Breast epithelium (tissue), 4 donors: ENCODE measurements at places on chromosomes 6 and 20.

GRCh38 chr6:73455865-73456629, 4.0 kb upstream of the CGAS start:
- DNase-seq: no peak

DNA sequence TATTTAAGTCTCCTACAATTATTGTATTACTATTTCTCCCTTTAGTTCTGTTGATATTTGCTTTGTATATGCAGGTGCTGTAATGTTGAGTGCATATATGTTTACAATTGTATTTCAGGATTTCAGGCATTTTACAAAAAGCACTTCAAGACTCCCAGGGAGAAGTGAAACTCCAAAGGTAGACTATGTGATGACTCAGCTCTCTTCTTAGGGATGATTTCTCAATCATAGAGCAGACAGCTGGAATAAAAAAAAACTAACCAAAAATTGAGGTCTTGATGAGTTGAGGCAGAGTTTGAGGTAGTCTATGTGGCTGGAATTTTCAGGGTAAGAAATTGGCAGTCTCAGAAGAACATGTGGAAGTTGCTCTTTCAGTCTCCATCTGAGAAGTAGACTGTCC, 786.1 kb downstream of the TFAP2A start:
- no peak for DNase-seq

DNA sequence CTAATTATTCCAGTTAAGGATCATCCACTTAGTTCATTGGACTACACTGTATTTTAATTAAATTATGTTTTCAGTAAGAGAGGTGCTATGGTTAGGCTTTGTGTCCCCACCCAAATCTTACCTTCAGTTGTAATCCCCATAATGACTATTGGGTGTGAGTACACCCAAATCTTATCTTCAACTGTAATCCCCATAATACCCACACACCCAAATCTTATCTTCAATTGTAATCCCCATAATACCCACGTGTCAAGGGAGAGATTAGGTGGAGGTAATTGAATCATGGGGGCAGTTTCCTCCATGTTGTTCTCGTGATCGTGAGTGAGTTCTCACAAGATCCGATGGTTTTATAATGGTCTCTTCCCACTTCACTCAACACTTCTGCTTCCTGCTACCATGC, 208.0 kb upstream of the PHACTR1 start:
- DNase-seq: no peak

DNA sequence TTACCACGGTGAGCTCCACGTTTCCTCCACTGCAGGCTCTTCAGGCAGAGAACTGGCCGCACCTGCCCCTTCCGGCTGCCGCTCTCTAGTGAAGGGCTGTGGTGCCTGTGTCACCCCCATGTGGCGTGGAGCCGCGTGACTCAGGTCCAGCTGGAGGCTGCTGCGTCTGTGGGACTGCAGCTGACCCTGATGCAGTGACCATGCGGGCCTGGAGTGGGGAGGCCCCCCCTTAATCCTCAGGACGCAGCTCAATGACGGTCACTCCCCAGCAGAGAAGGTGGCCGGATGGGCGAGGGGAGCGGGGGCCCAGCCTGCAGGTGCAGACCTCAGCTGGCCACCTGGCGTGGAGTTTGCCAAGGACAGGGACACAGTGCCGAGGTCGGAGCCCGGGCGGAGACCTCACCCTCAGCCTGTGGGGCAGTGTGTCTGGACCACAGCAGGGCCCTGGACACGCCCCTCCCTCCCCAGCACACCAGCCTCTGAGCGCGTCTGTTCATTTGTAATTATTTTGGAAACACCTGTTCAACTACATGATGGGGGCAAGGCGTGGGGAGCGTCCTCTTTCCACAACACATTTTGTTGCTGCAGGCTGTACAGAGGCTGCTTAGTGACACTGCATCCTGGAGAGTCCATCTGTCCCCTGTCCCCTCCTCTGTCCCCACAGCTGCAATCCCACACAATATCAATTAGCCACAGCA, 10.7 kb downstream of the BHLHE23 start:
- no peak for DNase-seq

DNA sequence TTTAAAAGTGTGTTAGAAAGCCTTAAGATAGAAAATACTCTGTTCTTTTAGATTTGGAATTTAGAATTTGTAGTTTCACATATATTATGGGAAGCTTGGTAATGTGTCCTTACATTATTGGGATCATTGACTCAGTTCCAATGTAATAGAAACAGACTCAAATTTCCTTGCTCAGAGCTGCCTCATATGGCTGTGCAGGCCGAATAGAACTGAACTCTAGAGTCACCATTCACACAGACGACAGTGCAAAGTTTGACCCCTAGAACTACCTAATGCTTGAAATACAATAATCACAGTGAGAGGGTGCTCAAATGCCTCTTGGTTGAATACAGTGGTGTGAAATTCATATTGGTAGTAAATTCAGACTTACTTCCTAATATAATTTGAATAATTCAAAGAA, 482.7 kb upstream of the CITED2 start:
- no peak for DNase-seq

GRCh38 chr20:62860924-62861691, 514 bp downstream of the TCFL5 start:
- no peak for DNase-seq

DNA sequence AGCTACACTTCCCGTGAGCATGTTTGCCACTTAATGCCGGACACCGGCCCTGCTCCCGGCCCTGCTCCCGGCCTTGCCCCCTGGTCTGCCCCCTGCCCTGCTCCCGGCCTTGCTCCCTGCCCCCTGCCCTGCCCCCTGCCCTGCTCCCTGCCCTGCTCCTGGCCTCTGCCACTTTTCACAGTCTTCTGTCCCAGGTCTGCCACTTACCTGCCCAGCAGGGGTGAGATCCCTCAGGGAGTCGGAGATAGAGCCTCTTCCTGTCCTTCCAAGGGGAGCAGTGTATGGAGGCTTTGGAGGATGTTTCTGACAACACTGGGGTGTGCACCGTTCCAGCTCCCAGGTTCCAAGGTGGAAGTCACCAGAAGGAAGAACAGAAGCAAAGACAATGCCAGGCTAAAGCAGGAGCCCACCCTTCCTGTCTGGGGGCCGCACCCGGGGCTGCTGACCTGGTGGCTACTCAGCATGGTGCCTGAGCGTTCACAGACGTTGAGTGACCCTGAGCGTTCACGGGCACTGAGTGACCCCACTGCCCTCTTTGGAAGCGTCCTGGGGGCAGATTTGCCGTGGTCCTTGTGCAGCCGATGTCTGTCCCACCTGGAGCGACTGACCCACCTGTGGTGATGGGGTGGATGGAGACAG, 199.8 kb downstream of the DLL1 start:
- no peak for DNase-seq

- DNase-seq: no peak
Measured at GRCh38 chr6:107361753-107362604, 97.4 kb downstream of the PDSS2 start.

DNA sequence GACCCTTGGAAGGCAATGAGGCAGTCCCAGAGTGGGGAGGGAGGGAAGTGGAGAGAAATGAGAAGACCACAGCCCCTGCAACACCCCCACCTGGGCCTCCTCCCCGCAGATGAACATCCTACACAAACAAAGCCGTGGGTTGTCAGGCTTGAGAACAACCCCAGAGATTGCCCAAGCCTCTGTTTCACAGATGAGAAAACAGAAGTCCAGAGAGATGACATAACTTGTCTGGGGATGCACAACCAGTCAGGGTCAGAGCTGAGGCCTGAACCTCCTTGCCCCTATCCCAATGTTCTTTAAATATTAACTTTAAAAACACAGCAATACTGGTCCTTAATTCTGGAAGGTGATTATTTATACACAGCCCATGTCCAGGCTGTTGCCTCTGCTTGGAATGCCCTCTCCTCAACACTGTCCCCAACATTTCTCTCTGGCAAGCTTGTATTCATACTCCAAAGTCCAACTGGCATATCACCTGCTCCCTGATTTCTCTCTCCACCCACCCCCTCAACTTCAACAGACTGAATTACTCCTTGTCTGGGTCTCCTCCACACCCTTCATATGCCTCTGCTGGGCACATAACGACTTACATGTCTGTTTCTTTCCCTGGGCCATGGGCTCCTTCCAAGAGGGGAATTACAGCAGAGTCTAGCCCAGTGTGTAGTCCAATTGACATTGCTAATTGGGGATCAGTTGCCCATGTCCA, 135.5 kb upstream of the LRFN2 start:
- no peak for DNase-seq

DNA sequence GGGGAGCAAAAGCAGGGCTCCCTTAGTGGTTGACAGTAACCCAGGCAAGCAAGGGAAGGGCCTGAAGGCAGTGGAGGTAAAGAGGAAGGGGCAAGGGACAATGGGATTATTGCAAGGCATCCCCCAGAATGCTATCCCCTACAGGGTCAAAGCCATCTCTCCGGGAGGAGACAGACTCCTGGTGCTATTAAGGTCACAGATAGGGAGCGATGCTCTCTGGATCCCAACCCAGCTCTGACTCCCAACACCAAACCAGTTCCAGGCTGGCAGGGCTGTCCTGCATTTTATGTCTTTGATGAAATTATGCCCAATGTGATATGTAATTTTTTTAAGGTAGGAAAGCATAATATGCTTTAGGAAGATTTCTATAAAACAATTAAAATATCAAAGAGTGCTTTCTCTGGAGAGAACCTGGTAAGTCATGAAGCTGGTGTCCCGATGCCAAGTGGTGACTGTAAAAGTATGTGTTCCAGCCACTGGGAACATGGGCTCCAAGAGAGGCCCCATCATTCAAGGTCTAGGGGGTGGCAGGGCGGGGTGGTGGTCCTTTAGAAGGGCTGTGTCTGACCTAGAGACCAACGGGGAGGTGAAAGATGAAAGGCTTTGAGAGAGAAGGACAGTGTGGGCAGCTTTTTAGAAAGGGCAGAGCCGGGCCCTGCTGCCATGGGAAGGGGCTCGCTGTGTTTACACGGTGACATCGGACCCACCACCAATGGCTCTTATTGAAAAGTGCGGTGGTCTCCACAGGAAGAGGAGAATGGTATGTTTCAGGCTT, 276.5 kb downstream of the CDC5L start:
- DNase-seq: no peak

GRCh38 chr20:44773070-44773829, 27.6 kb downstream of the KCNK15 start:
- DNase-seq: no peak
